ENCODE measurements at places on chromosomes 5 and 9.
A peak's percentile ranks its signal among the peaks of the same experiment; 100 is the strongest.

- no peak for DNase-seq
These were observed 391.1 kb downstream of the ADGRV1 start for GRCh38 chr5:90949469-90950358.

DNA sequence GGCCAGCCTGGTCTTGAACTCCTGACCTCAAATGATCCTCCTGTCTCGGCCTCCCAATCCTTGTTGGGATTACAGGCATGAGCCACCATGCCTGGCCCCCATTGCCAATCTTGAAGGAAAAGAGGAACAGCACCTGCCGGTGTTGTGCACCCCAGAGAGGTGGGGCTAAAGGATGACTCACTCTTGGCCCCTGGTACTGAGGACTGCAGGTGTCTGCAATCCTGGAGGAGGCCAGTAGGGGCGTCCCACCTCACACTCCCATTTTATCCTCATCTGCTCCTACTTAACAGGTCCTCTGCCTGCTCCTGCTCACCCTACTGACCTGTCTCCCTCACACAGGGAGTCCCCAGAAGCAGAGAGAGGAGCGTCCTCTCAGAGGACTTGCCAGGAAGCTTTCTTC is 390.4 kb downstream of the ARHGEF28 start:
- no peak for DNase-seq

DNA sequence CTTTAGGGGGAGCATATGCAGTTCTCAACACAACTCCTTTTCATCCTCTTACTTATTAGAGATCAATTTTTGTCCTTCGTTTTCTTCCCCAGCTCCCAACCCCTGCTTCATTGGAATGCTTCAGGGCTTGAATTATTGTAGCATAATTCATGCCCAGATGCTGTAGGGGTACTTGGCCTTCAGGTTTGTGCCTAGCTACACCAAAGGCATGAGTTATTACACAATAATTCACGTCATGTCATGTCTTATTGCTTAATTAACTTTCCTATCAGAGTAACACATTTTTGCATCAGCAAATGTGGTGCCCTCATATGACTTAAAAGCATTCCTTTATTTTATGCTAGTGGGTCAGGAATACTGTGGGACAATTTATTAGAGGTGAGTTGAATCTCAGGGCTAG is 507.2 kb downstream of the NFIB start:
- DNase-seq = no peak

GRCh38 chr5:60597572-60598320 is 102.2 kb downstream of the DEPDC1B start:
- DNase-seq = peak; percentile 22

DNA sequence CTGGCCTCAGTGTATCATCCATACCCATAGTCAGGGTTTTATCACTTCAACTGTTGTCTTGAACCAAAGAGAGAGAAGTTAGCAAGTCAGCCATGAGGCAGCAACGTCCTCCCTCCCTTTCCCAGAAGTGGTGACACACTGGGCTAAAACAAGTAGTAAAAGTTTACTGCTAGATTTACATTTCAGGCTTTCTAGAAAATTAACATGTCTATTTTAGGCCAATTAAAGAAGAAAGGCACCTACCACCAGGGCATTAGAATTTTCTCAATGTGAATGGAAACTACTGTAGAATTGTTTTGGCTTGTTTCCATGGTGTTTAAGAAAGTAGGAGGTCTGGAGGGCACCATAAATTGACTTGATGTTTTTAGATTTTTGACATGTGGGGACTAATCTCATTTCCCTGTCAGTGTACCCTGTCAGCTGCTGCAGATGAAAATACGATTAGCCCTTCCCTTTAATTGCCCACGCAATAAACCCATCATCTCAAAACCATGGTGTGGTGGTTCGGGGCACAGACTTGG is 121.8 kb upstream of the ELL2 start:
- DNase-seq = no peak

DNA sequence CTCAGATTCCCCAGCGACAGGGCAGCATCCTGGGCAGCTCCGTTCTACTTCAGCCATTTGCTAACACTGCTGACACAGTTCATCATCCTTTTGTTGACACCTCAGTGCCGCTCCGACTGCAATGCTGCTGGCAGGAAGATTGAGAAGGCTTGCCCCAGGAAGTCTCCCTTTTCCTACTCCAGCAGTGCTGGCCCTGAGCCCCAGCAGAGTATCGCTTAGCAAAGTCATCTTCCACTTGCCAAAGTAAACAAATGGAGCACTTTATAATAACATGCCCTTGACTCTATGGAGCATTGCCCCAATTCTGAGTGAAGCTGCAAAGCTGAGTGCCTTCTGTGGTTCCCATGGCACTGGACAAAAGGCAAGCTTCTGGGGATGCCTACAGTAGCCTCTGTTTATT is 32.2 kb downstream of the PRLR start:
- DNase-seq = no peak

- DNase-seq = no peak
These were observed 436.1 kb downstream of the CDH10 start for GRCh38 chr5:24208686-24209106.

DNA sequence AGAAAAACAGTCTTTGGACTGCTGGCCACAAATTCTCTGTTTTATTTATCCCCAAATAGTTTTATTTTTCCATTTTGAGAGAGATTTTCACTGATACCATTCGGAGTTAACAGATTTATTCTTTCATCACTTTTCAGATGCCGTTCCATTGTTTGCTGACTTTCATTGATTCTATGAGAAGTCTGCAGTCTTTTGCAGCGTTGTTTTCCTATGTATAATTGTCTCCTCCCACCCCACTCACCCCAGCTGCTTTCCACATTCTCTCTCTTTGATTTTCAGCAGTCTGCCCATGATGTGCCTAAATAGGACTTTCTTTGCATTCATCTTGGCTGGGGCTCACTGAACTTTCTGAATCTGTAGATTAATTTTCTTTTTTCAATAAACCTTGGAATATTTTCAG is 107.6 kb downstream of the C9orf50 start:
- DNase-seq = no peak

GRCh38 chr9:21789541-21790037 is 12.8 kb upstream of the MTAP start:
- peak; percentile 82 for DNase-seq

DNA sequence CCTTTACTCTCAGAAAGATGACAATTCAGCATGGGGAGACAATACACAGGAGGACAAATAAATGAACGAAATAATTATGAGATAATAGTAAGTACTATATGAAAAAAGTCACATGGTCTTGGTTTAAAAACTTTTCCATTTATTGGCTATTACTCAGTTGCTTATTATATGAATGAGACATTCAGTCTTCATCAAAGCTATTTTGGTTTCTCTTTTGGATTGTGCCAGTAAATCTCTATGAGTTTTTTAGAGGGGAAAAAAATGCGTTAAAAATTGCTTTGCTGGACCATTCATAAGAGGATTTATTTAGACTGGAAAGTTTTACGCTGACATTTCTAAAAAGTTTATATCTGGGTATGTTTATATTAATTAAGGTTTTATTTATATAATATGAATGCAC is 137.7 kb downstream of the AOPEP start:
- DNase-seq = no peak

DNA sequence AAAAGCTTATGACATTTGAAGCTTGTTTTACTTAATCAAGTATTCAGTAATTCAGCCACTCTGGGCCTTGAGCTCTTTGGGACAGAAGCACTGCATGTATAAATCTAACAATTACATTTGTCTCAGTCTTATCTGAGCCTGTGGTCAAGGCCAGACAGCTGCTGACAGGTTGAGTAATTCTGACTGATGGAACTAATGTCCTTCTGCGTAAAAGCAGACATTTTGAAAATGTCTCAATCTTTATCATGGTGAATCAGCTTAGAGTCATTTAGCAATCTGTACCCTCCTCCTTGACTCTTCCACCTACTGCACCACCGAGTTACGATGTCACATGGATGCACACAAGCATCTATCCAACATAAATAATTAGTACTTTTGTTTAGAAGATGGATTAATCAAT is 400.0 kb downstream of the ARRDC3 start:
- DNase-seq = no peak

GRCh38 chr5:6602441-6602840 is 30.4 kb downstream of the NSUN2 start:
- DNase-seq = no peak

DNA sequence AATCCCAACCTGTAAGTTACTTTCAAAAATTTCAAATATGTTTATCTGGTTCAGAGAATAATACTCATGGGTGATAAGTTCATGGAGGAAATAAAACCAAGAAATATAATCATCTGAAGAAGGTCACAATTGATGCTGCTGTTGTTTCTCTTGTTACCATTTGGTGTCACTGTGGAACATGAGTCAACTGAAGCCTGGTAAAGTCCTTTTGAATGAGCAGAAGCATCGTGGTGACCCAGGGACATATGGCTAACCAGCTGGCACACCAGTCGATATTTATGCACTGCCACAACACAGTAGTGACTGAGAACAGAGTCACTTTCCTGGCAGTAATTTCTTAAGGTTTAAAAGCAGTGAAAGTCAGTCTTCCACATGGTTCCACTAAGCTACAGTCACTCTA is 612.9 kb upstream of the TLE4 start:
- DNase-seq = no peak

DNA sequence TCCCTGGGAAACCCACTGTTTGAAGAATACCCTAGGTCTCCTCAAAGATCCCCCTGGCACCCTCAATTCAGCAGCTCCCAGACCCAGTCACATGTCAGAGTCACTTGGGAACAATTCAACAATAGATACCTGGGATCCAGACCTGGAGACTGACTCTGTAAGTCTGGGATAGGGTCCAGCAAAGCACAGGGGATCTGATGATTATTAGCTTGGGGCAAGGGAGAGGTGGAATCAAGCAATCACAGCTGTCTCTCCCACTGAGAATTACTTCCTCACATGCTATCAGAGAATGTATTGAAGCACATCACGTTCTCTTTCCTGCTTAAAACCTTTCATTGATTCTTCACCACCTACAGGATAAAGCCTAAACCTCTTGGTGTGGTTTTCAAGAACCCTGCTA is 5.9 kb downstream of the FAM193B start:
- no peak for DNase-seq

GRCh38 chr9:114684036-114684435 is 2.0 kb upstream of the TEX48 start:
- no peak for DNase-seq

- DNase-seq = no peak
These were observed 259.1 kb downstream of the SYK start for GRCh38 chr9:91060520-91061343.

DNA sequence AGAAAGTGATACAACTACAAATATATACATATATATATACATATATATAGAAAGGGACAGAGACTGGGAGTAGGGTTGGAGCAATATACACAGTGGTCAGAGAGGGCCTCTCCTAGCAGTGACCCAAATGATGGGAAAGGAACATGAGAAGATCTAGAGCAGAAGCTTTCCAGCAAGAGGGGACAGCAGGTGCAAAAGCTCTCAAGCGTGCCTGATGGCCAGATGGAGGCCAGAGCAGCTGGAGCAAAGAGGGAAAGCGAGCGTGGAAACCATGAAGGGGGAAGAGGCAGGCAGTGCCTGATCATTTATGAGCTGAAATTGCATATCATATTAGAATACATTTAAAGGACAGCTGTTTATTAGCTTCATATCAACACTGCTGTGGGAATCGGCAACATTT is 7.6 kb upstream of the GRPEL2 start:
- no peak for DNase-seq

DNA sequence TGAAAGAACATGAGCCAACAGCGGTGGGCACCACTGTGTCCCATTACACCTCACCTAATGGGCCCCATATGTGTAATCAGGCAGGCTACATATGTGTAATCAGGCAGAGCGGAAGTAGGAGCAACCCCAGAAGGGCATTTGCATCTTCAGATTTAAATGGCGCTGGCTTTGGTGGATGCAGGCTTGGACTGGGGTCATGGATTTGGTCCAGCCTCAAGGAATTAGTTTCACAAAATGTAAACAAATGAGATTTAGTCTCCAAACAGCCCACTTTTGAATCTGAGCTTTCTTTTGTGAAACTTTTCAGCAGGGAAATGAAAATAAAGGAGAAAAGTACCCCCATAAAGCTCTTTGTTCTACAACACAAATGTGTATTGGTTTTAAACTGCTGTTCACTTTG is 161.3 kb downstream of the LPAR1 start:
- no peak for DNase-seq

DNA sequence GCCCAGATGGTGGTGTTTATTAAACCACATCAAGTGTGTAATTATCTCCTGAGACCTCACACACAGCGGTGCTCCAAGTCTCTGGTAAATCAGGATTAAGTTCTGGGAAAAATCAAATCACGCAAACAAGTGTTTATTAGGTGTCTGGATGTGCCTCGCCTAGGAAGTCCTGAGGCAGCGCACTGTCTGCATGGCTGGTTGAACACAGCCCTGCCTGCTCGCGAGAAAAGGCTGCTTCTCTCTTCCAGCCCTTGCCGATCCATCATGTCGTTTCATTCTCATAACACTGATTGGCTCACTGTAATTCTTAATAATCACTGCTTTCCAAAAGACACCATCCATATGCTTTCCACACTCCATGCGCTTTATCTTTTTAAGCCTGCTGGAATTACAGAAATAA is 229.6 kb upstream of the DAP start:
- DNase-seq = no peak

DNA sequence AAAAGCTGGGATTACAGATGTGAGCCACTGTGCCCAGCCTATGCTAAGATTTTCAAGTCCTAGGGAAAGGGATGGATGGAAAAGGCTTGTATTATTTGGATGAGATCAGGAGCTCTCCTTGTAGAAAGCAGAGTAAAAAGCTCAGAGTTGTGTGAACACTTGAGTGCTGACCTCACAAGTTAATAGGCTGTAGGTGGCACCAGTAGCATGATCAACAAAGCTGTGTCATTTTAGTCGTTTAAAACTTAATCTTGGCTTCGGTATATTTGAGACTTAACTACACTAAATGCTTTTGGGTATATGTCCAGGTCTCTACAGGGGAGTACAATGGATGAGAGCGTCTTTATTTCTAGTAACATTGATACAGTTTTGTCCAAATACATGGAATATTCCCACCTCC is 264.2 kb downstream of the TMEM38B start:
- no peak for DNase-seq

DNA sequence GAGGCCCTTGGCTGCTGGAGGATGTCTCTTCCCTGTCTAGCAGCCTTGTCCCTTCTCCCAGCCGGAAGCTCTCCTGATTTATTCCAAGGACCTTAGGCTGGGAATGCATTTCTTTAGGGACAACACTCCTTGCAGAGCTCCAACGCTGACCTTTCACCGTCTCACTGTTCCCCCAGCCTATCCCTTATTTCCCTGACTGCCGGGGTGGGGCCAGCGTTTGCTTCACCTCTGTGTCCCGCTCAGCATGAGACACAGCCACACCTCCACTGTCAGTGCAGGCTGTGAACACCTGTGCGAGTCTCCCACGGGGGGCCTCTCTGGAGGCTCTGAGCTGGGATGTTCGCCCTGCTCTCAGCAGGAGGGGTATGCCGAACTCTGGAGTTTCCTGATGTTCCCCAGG is 106.2 kb upstream of the FCN2 start:
- no peak for DNase-seq

Measured in CD4-positive, alpha-beta T cell treated with Interleukin-17A for 1 hour (primary cell).